ENCODE measurements at places on chromosomes 11 and 22.
A peak's percentile ranks its signal among the peaks of the same experiment; 100 is the strongest.

DNA sequence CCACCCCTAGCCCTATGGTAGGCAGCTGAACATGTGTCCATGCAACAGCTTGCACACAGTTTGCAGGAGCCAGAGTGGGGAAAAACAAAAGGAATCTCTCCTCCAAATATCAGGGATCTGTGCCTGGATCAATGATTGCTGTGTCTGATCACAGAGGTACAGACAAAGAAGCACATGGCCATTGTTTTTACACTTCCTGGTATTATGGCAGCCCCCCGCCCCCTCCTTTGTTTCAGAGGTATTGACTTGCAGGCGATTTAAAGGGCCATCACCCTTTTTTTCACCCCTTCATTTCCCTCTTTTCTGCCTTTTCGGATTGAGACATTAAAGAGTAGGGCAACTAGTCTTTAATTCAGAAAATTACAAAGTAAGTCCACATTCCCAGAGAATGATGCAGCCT is 453.0 kb upstream of the LUZP2 start:
- no peak for DNase-seq

- no peak for DNase-seq
These were observed 40.6 kb downstream of the PDGFB start for GRCh38 chr22:39204216-39204615.

DNA sequence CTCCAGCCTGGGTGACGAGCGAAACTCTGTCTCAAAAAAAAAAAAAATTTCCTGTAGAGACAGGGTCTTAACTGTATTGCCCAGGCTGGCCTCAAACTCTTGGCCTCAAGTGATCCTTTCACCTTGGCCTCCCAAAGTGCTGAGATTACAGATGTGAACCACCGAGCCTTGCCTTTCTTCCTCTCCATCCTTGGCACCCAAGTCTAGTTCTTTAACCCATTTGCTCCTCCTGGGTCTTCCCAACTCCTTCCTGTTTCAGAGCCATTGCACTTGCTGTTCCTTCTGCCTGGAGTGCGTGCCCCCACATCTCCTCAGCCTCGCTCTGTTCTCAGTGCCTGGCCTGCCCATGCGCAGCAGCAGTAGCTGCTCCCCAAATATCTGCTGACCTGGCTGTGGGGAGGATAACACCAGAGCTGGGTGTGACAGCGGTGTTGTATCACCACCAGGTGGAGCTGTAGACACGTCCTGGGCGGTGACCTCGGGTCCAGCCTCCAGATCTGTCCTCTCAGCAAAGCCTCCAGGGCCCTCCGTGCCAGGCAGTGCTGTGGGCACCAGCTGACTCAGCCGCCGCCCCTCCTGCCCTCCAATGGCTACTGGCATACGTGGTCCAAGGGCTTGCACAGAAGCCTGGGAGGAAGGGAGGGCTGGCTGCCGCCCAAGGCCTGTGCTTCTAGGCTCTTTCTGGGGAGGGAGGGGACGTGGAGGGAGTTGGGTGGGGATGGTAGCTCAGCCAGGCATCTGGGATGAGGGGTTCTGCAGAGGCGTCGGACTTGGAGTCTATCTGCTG is 22.0 kb downstream of the TEF start:
- peak; percentile 95 for DNase-seq

DNA sequence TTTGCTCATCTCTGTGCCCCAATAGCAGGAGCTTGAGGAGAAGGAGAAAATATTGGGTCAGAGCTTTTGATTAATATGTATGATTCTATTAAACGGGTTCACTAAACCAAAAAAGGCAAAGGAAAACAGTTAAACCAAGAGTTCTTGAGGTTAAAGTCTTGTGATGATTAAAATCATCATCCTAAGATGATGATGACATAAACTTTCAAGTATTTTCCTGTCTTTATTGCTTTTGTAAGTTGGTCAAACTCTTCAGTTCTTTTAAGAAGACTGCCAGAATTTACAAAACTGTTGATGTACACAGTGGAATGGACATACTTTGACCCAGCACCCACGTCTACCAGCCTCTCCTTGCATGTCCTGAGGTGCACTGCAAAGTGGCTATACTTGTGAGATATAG is 41.0 kb downstream of the FDX1 start:
- DNase-seq, result no peak

GRCh38 chr22:36811094-36811800 is 5.6 kb downstream of the PVALB start:
- no peak for DNase-seq

GRCh38 chr22:49502126-49502826 is 325.4 kb downstream of the BRD1 start:
- DNase-seq, result peak; percentile 51

GRCh38 chr11:12382451-12382850 is 5.1 kb downstream of the PARVA start:
- no peak for DNase-seq

GRCh38 chr22:24133187-24133965 is 47.9 kb upstream of the SUSD2 start:
- no peak for DNase-seq

GRCh38 chr22:20549232-20549841 is 41.9 kb downstream of the MED15 start:
- DNase-seq, result no peak

- DNase-seq, result no peak
These were observed 8.6 kb upstream of the PITPNB start for GRCh38 chr22:27927608-27928007.

GRCh38 chr22:29482726-29483125 is 2.7 kb downstream of the NEFH start:
- DNase-seq, result no peak

DNA sequence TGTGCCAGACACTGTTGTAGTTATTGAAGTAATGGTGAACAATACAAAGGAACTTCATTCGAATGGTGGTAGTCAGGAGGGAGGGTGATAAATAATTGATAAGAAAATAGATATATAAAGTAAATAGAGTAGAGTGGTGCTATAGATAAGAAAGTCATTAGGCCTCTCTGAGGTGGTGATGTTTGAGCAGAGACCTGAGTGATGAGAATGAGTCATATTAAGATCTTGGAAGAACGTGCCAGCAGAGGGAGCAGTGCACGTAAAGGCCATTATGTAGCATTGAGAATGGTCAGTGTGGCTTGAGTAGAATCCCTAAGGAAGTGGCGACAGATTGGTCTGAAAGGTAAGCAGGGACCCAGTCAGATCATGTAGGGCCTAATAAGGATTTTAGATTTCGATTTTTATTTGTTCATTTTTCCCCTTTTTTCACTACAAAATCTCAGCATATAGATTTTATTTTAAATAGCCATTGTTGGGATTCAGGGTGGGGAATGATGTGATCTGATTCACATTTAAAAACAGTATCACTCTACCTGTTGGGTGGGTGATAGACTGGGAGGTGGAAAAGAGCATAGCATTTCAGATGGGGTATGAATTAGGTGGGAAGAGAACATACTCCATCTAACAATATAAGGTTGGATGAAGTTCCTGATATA is 44.7 kb downstream of the CCDC90B start:
- no peak for DNase-seq

DNA sequence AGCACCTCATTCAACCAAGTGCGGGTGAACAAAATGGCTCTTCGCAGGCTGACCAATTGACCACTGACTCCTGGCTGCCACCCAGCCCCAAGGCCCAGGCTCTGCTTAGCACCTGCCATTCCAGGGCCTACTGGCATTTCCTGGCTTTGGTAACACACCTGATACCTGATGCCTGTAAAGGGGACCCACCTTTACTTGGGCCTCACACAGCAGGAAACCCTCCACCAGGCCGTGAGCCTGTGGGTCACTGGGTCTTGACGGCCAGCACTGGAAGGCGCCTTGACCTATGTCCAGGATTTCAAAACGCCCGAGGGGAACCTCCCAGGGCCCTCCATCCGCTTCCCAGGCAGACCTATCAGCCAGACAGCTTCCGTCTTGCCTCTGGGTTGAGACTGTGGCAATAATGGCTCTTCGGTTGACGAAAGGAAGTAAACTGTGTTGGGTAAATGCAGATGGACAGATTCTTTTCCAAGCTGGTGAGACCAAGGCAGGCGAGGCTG is 16.8 kb upstream of the TMEM184B start:
- DNase-seq, result no peak

DNA sequence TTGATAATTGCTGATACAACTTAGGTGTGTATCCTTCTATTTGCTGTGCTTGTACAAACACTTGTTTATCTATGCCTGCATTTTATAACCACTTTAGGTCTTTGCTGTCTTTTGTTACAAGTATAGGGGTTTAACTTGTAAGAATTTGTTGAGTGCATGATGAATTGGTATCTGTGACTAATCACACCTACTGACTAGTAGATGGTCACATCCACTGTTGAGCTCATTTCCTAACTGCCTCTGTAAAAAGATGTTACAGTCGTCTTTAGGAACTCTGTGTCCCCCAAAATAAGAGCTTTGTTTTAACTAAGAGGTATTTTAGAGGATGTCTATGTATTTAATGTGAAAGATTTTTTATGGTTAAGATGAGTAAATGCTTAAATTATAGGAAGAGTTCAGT is 60.5 kb downstream of the HIPK3 start:
- DNase-seq, result no peak

DNA sequence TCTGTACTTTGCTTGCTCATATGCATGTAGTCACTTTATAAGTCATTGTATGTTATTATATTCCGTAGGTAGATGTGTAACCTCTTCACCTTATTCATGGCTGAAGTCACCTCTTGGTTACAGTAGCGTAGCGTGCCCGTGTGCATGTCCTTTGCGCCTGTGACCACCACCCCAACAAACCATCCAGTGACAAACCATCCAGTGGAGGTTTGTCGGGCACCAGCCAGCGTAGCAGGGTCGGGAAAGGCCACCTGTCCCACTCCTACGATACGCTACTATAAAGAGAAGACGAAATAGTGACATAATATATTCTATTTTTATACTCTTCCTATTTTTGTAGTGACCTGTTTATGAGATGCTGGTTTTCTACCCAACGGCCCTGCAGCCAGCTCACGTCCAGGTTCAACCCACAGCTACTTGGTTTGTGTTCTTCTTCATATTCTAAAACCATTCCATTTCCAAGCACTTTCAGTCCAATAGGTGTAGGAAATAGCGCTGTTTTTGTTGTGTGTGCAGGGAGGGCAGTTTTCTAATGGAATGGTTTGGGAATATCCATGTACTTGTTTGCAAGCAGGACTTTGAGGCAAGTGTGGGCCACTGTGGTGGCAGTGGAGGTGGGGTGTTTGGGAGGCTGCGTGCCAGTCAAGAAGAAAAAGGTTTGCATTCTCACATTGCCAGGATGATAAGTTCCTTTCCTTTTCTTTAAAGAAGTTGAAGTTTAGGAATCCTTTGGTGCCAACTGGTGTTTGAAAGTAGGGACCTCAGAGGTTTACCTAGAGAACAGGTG is 11.1 kb downstream of the CCND1 start:
- no peak for DNase-seq

DNA sequence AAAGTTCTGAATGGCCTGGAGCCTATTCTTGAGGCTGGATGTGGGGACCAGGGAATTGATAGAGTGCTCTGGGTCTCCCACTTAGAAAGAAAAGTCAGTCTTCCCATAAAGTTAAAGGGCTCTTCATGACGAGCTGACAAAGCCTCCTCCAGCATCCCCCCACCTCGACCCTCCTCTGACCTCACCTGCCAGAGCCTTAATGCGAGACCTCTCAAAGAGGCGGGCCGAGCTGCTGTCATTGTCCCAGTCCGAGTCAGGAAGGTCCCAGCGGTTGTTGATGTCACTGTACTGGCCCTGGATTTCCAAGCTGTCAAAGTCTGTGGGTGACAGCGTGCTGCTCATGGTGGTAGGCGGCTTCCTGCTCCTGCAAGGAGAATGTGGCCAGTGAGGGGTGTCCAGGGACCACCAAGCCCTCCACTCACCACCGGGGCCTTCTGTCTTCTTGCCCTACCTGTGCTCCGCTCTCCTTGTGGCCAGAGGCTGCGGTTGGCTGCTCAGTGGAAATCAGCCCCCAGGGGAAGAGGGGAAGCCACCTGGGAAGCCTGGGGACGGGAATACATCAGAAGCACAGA is 8.0 kb downstream of the SPTBN2 start:
- no peak for DNase-seq

DNA sequence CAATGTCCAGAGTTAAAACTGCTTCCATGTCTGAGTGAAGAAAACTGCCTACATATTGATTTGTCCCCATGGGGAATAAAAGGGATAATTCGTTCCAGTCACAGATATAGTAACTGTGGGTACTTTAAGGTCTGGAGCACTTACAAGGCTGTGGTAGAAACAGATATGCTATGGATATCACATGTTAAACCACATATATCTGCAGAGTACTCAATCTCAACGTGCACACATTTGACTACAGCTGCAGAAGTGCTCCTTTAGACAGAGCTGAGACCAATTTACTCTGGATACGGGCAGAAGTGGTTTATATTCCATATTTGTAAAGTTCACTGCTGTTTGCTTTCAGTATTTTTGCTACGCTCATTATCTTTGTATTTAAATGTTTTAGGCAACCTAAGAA is 9.7 kb upstream of the MS4A2 start:
- DNase-seq, result no peak

- peak; percentile 98 for DNase-seq
These were observed at the start of gene MUS81 for GRCh38 chr11:65860278-65861164. Gene MUS81 (plus strand): TSS chr11:65860433. CDS start chr11:65860754, 321 bp downstream.

All from mesenteric fat pad (tissue), 1 donor.